ENCODE measurements at places on chromosomes 7 and 10.
A peak's percentile ranks its signal among the peaks of the same experiment; 100 is the strongest.

DNA sequence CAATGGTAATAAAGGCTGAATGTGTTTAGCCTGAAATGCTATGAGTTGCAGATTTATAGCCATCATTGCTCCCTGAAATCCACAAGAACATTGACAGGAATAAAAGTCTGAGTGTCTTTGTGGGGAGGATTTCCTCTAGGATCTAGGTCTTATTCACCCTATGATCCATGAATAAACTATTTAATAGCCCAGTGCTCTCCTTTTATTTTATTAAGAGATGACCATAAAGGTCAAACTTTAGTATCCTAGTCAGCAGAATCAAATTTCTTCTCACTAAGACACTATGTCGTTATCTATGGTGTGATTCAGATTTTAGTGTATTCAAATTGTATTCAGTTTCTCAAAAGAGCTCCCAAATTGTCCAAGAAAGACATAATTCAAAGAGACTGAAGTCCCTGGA lies 67.8 kb upstream of the AKR1E2 start:
- no peak for DNase-seq

GRCh38 chr7:140029072-140029471 lies 33.7 kb downstream of the PARP12 start:
- DNase-seq = no peak

GRCh38 chr7:44150466-44150832 lies 9.3 kb upstream of the MYL7 start:
- DNase-seq = no peak

DNA sequence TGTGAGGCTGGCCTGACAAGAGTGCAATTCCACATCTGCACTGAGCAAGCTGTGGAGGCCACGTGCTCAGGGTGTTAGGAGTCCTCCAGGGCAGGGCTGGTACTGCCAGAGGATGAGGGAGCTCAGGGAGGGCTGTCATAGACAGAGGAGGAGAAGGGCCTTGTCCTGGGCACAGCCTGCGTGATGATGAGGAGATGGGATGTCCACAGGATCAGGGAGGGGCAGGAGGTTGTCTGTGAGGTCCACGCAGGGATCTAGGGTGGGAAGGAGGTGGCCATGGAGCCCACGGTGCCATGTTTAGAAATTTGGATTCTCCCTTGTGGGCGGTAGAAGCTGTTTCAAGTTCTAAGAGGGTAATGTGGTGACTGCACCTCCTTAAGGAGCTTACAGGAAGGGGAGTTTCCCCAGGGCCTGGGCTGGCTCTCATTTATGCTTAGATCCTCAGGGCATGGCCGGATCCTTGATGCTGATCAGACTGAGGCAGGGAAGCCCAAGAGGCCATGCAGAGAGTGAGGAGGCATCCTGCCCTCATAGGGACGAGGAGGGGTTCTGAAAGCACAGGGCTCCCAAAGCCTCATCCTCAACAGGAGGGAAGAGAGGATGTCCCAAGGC lies 30.3 kb downstream of the CHAT start:
- DNase-seq = no peak

- DNase-seq = peak; percentile 34
Observed at GRCh38 chr7:24587853-24588252, 14.6 kb downstream of the PALS2 start.

DNA sequence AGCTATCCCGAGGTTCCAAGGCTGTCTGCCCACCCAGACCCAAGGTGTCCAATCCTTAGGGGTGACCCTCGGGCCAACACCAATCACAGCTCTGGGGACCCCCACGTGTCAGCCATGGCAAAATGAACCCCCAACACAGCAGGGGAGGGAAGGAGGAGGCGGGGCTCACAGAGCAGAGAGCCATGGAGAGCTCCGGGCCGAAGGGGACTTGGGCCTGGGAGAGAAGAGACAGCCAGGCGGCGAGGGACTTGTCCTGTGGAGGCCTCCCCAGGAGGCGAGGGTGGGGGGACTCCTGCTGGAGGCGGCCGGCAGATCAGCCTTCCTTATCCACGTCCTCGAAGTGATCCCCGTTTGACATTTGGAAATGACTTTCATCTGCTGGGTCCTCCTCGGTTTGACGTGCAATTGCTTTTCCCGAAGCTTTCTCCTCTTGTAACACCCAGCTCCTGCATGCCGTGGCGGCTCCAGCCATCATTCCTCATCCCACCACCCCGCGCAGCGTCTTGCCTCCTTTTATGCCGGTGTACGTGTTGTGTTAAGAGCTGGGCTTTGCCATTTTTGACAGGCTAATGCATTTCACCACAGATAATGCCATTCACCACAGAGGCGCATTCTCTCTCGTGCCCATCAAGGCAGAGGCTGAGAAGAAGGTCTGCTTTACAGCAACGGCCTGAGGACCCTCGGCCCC lies 337.4 kb downstream of the DNAJB6 start:
- no peak for DNase-seq

- DNase-seq = no peak
Observed at GRCh38 chr7:27689591-27690164, 27.0 kb upstream of the HIBADH start.

GRCh38 chr7:128883622-128884448 lies 21.2 kb downstream of the ATP6V1F start:
- peak; percentile 87 for DNase-seq

GRCh38 chr7:12389089-12389700 lies 14.5 kb downstream of the VWDE start:
- DNase-seq = peak; percentile 4

GRCh38 chr10:72953687-72954086 lies 919 bp downstream of the PLA2G12B start:
- DNase-seq = no peak

DNA sequence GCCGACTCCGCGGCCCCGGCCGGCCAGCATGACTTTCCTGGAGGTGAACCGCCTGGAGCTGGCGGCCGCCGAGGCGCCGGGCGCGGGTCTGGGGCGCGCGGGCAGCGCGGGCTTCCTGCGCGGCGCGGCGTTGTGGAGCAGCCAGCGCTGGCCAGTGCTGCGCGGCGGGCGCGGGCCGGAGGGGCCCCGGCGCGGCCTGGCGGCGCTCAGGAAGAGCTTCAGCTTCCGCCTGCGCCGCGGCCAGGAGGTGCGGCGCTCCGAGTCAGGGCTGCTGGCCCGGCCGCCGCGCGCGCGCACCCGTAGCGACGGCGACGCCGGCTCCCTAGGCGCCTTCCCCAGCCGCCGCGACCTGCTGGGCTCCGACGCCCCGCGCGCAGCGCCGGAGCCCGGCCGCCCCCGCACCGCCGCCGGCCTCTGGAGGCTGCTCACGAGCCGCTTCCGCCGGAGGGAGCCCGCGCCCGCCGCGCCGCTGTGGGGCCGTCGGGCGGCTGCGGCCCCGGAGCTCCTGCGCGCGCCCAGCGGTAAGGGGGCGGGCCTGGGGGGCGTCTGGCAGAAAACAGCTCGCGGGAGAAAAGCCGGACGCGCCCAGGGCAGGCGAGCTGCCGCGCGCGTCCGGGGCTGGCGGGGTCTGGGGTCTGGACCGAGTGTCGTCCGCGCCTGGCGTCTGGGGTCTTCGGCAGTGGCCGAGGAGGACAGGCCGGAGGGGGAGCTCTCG lies 29.0 kb downstream of the AGAP3 start:
- DNase-seq = peak; percentile 19

DNA sequence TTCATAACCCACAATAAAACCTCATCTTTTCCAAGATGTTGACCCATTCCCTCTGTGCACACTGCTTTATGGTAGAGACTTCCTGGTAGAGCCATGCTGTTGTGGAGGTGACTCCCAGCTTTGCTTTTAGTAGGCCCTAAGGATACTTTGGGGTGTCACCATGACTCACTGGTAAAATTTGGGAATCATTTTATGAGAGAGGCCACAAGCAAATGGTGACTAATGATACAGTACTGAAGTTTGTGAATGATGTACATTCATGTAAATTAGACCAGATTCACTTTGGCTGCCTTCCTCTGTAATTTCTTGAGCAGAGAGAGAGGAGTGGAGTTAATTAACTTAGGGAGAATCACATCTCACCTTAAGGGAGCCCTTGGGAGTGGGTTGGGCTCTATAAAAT lies 686.5 kb downstream of the LRMDA start:
- no peak for DNase-seq

- DNase-seq = no peak
Observed at GRCh38 chr10:96840841-96841518, 8.9 kb downstream of the LCOR start.

GRCh38 chr7:100152404-100152803 lies 3.7 kb downstream of the LAMTOR4 start:
- DNase-seq = no peak

- DNase-seq = no peak
Observed at GRCh38 chr10:72016608-72017300, 52.6 kb downstream of the CHST3 start.

- DNase-seq = no peak
Observed at GRCh38 chr10:98587156-98587837, 140.6 kb upstream of the HPS1 start.

DNA sequence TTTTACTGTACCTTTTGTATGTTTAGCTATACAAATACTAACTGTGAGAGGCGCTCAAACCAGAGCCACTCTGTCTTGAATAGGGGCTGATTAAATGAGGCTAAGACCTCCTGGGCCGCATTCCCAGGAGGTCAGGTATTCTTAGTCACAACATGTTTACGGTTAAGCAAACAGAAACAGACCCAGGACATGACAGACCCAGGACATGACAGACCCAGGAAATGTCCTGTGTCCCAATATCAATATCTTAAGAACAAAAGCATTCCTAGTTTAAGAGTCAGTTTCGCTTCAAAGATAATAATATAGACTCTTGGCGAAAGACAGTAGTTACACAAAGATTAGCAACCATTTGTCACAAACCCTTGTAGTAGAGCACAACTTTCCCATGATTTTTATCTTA lies 304.5 kb downstream of the CCSER2 start:
- DNase-seq = no peak

- peak; percentile 48 for DNase-seq
Observed at GRCh38 chr10:3668276-3668965, 116.6 kb downstream of the KLF6 start.

GRCh38 chr7:157018328-157018996 lies 8.0 kb upstream of the MNX1 start:
- DNase-seq = no peak

- no peak for DNase-seq
Observed at GRCh38 chr7:70771451-70771850, 360.5 kb upstream of the GALNT17 start.

DNA sequence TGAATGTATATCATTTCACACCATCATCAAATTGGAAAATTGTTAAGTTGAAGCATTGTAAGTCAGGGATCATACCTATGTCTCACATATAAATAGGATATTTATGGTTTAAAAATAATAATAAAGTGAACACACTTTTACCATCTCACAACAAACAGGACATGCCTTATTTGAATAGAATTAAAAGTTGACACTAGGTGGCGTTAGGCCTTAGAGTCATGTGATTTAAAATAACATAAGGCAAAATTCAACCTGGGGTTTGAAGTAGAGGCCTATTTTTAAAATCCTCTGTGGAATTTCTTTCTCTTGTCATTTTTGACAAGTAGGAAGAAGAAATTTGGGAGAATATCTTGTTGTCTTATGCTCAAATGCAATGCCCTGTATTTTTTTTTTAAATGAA lies 184.7 kb upstream of the PCDH15 start:
- DNase-seq = no peak

GRCh38 chr10:77582710-77583115 lies 54.9 kb downstream of the KCNMA1 start:
- DNase-seq = no peak

GRCh38 chr10:110967645-110968044 lies 48.2 kb downstream of the SHOC2 start:
- DNase-seq = no peak

GRCh38 chr10:13739183-13739582 lies 152.4 kb downstream of the PRPF18 start:
- no peak for DNase-seq

- DNase-seq = no peak
Observed at GRCh38 chr10:75436896-75437295, 5.5 kb downstream of the LRMDA start.
